ENCODE measurements at places on chromosomes 7 and 10.

GRCh38 chr10:25382029-25382810, 207.4 kb downstream of the GPR158 start:
- DNase-seq: no peak

GRCh38 chr7:44415047-44415446, 75.4 kb downstream of the NUDCD3 start:
- no peak for DNase-seq

DNA sequence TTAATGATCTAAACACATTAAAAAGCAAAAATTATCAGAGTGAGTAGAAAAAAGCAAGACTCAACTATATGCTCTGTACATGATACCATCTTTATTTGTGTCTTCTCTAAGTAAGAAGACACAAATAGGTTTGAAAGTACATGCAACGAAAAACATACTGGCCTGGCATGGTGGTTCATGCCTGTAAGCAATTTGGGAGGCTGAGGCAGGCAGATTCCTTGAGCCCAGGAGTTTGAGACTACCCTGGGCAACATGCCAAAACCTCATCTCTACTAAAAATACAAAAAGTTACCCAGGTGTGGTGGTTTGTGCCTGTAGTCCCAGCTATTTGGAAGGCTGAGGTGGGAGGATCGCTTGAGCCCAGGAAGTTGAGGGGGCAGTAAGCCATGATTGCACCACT, 78.1 kb upstream of the TOMM7 start:
- no peak for DNase-seq

- DNase-seq: no peak
Measured at GRCh38 chr10:76436401-76436811, 1005.0 kb downstream of the LRMDA start.

- no peak for DNase-seq
Measured at GRCh38 chr7:52851547-52851946, 183.9 kb upstream of the POM121L12 start.

GRCh38 chr10:47340608-47341170, 7.5 kb upstream of the RBP3 start:
- peak; percentile 61 for DNase-seq

GRCh38 chr10:88386821-88387773, 196.0 kb downstream of the RNLS start:
- DNase-seq: peak; percentile 43

DNA sequence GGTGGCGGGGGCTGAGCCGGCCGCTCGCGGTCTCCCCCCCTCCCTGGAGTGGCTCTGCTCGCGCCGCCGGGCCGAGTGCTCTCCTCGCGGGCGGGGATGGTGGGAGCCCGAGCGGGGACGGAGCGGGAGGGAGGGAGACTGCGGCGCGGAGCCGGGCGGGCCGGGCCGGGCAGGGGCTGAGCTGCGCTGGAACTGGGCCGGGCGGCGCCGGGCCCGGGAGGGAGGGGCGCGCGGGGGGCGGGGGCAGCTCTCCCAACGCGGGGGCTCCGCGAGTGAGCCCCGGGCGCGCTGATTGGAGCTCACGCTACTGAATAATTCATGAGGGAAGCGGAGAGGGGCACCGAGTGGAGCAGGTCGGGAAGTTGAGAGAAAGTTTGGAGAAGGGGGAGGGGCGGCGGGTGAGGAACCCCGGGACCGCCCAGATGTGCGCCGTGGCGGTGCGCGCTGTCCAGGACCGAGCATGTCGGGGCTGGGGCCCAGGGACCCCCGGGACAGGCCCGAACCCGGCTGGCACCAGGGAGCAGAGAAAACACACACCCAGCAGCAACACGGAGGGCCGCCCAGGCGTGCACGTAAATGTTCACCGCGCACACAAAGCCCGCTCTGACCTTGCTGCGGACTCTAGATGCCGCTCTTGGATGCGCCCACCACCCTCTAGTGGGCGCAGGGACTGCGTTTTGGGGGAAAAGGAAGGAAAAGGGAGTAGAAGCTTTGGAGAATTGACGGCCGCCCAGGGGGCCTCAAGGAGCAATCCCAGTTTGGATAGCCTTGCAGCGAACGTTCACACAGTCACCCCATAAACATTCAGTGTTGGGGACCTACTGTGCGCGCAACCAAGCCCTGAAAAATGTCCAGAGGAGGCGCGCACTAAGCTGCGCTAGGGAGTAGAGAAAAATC, at the start of gene EPHB4:
Gene EPHB4 (minus strand): TSS at position 194 of the 897 bp plus-strand sequence. CDS start 493 bp downstream, outside the sequence.
- DNase-seq: no peak

- DNase-seq: no peak
Measured at GRCh38 chr10:131580076-131580652, 268.6 kb upstream of the TCERG1L start.

DNA sequence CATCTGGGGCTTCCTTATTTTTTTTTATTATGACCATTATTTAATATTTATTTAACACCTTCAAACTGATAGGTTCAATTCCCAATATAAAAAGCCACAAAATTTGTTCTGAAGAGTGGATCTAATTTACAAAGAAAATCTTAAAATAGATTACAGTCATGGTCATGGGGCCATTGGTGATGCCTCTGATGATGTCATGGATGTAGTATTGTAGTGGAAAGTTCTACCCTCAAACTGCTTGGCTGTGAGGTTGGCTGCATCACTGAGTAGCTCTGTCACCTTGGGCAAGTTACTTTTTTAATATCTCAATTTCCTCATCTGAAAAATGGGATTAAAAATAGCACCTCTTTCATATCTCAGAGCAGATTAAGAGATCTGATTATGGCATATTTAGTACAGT, 128.5 kb downstream of the DKK1 start:
- DNase-seq: no peak

DNA sequence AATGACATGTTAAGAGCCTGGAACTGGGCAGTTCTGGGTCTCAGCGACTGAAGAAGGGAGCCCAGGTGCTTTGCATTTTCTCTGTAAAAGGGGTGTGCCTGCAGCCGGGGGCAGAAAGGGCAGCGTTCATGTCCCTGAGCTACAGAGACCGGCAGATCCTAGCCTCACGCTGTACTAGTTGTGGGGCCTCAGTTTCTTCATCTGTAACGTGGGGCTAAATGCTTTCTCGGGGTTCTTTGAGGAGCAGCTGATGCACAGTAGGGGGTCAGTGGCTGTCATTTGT, 79.6 kb downstream of the NEURL1 start:
- DNase-seq: no peak

DNA sequence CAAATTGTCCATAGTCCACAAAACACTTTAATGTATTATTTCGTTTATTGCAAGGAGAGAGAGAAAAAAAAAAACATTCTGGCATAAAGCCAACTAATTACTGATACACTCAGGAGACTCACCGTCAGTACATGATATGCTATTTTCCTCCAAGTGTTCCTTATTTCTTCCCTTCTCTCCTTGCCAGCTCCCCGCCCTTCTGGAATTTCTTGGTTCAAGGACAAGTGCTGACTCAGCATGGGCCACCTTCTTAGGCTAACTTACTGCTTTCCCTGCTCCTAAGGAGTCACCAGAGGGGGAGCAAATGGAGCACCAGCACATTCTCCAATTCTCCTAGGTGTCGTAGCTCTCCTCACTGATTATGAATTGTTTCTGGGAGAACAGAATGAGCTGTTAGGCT, 133.8 kb upstream of the HDAC9 start:
- no peak for DNase-seq

GRCh38 chr7:24769014-24769830, 12.0 kb upstream of the GSDME start:
- no peak for DNase-seq

DNA sequence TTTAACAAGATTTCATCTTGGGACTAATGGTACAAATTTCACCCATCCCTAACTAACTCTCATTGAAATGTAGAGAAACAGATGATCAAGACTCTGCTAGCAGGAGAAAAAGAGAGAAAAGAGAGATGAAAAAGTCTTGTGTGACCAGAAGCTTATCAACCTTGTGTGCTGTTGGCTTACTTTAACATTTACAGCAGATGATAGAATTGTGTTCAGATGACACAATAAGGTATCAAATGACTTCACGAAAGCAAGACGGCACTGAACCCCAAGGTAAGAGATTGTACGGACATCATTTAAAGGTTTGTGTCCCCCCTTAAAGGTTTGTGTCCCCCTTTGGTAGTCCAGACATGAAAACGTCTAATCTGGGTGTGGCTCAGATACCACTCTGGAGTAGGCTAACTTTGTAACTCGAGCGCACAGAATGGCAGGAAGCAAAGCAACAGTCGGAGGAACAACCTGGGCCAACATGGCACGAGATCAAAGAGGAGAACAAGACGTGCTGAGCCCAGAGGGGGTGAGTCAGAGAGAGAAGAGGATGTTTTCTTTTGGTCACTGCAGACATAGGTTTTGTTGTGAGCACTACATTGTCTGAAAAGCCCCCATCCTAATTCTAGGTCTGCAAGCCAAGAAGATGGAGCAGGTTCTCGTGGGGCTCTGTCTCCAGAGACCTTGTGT, 10.4 kb upstream of the LMBR1 start:
- peak; percentile 38 for DNase-seq

DNA sequence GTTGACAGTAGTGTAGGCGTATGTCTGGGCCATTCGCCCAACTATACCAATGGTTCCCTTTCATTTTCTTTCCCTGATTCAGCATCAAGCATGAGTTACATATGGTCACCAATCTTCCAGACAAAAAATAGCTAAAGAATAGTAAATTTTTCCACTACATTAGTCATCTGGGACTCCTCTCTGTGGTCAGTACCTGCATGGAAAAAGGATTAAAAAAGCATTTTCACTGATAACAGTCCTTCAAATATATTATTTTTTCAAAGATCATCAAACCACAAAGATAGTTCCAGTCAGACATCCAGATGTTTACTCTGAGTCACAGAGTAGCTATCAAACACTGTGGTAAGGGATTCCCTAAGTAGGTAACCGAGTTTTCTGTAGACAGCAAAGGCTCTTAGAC, 302.6 kb upstream of the SEMA3D start:
- no peak for DNase-seq

GRCh38 chr7:151776446-151776845, 100.5 kb downstream of the PRKAG2 start:
- DNase-seq: no peak

GRCh38 chr7:4103352-4104091, 578.6 kb upstream of the FOXK1 start:
- DNase-seq: no peak

GRCh38 chr10:89032141-89032891, 41.7 kb downstream of the FAS start:
- no peak for DNase-seq

- DNase-seq: no peak
Measured at GRCh38 chr10:20778008-20778757, 118.9 kb downstream of the NEBL start.

DNA sequence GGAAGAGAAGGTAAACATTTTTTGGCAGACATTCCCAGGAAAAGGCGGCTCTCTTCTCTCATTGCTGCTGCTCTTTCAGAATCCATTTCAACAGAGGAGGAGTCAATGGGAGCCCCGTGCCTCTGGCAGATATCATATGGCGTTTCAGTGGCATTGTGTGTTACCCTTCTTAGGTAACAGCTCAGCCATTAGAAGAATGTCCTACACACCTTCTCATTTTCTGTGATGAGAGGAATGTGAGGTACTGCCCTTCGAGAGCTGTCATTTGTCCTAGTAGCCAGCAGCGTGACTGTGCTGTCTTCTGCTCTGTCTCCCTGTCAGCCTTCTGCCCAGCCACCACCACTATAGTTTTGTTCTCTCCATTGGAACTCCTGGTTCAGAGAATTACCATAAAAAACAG, 102.4 kb downstream of the EGFR start:
- DNase-seq: no peak

DNA sequence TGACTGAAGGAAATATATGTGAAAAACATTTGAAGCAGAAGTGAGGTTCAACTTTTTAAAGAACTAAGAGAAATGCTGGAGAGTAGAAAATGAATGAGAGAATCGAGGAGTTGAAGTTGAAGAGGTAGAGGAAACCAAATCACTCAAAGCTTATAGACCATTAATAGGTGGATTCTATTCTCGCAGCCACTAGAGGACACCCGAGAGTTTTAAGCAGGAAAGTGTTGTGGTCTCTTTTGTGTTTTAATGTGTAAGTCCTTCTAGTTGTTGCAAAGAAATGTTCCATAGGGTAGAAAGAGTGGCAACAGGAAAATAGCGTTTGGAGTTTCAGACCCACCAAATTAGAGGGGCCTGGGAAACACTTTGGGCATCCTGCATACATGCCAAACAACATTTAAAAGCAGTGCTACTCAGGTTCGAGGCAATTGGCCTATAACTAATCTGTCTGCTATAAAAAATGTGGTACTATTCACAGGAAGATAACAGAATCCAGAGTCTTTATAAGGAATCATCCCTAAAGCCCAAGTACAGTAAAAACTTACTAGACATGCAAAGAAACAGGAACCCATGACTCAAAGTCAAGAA, 75.3 kb upstream of the TAS2R16 start:
- no peak for DNase-seq

- DNase-seq: no peak
Measured at GRCh38 chr10:131444862-131445461, 133.4 kb upstream of the TCERG1L start.

- no peak for DNase-seq
Measured at GRCh38 chr7:48251766-48252165, 80.5 kb downstream of the ABCA13 start.

DNA sequence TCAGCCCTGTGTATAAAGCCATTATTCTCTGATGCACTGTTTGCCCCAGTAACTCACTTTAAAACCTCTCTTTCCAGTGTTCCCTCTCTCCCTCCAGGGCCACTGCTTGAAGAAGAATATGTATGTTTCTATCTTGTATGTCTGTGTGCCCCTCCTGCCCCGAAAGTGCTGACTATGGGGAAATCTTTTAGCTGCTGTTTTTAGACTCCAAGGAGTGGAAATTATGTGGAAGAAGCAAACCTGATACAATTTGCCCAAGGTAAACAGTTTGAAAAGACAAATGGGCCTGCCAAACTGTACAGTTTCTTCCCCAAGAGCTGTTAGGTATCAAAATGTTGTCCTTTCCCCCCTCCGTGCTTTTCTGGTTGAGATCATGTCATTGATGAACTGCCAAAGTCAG, 3.4 kb downstream of the ADRA2A start:
- DNase-seq: no peak

GRCh38 chr10:67914777-67915340, 30.4 kb downstream of the SIRT1 start:
- DNase-seq: no peak

DNA sequence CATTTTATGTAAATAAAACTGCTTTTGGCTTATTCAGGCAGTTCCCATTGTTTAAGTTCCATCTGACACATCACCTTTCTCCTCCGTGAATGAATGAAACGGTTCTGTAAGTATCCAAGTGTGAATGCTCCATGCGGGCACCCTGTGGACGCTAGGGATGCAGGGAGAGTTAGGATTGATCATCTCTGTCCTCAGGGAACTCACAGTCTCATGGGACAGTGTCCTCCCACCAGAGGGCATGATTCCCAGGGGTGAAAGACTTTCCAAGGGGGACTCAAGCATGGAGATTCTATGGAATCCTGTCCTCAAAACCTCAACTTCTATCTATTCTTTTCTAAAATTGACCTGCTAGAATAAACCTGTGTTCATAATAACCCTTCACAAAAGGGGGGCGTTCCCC, 98.8 kb downstream of the HECW1 start:
- DNase-seq: no peak

- no peak for DNase-seq
Measured at GRCh38 chr10:16519908-16520861, 1.5 kb downstream of the C1QL3 start.
